ENCODE measurements at places on chromosomes 4 and X.

- no peak for DNase-seq
Observed at GRCh38 chr4:143341186-143341755, 4.6 kb downstream of the GAB1 start.

- DNase-seq, result no peak
Observed at GRCh38 chrX:24392709-24393108, 32.3 kb downstream of the SUPT20HL1 start.

DNA sequence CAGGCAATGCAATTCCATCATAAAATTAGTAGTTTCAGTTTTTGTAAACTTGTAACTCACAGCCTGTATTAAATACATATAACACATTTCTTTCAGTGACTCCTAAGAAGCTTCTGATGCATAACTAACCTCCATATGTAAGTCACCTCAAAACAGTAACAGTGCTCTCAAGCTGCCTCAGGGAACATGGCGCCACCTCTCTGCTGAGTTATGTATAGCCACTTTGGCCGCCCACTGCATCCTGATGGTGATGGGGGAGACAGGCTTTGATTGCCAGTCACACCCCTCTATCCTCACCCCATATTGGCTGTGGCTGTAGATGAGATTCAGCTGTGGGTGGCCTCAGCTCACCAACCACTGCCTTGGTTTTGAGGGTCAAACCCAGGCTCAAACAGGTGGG is 54.3 kb downstream of the LRBA start:
- no peak for DNase-seq

DNA sequence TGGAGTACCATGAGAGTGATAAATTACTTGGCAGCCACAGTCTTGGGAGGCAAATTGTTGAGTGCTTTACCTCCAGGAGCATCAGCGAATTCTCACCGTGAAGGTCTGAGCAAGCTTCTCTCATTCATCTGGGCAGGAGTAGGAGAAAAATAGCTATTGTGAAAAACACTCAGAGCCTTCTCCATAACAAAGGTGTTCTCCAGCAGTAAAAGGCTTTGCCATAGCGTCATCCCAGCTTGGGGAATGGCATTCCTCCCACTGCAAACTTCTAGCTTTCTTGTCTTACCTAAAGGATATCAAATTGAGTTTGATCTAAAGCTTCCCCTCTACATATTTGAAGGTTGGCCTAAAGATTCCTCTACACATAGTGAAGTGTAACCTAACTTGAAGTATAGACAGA is 29.8 kb upstream of the MAGEA11 start:
- DNase-seq, result no peak

DNA sequence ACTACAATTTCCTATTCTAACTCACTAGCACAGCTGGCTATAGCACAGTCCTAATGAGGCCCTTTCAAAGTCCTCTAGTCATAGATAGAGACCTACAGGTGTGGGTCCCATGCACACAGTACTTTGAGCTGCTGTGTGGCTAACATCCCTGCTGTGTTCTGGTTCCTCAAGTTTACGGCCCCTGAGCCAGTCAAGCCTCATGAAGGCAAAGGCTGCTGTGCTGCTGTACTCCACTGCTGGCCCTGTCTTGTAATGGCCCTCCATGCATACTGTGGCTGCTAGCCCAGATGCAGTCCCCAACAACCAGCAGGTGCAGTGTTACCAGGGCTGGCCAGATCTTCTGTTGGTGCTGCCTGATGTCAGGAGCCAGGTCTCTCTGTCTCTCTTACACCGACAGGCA is 23.4 kb upstream of the ENPEP start:
- DNase-seq, result no peak

DNA sequence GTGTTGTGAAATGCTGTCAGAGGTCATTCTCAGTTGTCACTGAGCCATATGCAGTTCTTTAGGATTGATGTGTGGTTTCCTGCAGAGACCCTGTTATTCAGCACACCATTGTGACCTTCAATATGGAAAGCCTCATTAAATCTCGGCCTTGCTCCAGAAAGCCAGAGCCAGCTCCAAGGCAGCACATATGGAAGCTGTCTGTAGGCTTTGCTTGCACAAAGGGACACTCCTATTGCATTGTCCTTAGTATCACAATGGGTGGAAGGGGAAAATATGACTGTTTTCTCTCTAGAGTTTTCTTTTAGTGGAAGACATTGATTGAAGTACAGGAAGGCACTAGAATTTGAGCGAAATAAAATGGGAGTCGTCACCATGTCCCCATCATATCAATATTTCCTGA is 179.0 kb downstream of the CEP135 start:
- DNase-seq, result no peak

- DNase-seq, result no peak
Observed at GRCh38 chr4:137651128-137651527, 118.8 kb upstream of the PCDH18 start.

- no peak for DNase-seq
Observed at GRCh38 chr4:3484057-3484973, 21.2 kb downstream of the DOK7 start.

- no peak for DNase-seq
Observed at GRCh38 chrX:109373468-109373867, 108.4 kb downstream of the GUCY2F start.

DNA sequence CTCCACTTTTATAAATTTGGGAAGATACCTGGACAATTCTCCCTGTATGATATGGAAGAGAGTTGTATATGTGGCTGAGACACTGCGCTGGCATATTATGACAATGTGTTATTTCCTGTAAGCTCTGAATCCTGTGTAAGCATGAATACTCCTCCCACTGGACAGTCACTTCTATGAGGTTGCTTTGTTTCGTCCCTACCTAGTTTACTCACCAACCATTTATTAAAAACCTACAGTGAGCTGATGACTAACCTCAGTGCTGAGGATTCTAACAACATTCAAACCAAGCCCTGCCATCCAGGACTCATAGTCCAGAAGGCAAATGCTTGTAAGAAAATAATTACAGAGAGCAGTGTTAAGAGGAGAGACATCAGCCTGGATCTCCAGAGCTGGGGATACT is 1632.9 kb upstream of the TENM3 start:
- DNase-seq, result no peak

- DNase-seq, result no peak
Observed at GRCh38 chr4:83489711-83490326, 4.9 kb upstream of the ABRAXAS1 start.

DNA sequence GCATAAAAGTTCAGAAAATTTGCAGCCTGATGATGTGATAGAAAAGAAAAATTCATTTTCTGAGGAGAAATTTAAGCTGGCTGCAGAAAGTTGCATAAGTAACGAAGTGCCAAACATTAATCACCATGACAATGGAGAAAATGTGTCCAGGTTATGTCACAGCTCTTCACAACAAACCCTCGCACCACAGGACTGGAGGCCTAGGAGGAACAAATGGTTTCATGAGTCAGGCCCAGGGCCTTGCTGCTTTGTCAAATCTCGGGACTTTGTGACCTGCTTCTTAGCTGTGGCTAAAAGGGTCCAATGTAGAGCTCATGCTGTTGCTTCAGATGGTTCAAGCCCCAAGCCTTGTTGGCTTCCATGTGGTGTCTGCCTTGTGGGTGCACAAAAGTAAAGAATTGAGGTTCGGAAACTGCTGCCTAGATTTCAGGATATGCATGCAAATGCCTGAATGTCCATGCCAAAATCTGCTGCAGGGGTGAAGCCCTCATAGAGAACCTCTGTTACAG is 527.4 kb downstream of the SH3BGRL start:
- DNase-seq, result no peak

DNA sequence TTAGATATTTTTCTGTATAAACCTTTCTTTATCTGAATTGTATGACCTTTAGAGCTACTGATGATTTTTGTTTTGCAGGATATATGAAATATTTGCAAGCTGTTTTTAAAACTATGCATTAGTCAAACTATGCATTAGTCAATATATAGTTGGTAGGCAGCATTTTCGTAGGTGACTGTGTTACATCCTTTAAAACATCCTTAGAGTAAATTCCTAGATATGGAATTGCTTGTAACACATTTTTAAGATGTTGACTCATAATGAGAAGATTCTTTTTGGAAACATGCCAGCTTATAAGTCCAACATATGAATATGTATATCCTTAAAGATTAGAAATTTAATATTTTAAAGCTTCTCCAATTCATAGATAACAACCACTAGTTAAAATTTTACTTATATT is 1768.5 kb downstream of the PCDH7 start:
- DNase-seq, result no peak

DNA sequence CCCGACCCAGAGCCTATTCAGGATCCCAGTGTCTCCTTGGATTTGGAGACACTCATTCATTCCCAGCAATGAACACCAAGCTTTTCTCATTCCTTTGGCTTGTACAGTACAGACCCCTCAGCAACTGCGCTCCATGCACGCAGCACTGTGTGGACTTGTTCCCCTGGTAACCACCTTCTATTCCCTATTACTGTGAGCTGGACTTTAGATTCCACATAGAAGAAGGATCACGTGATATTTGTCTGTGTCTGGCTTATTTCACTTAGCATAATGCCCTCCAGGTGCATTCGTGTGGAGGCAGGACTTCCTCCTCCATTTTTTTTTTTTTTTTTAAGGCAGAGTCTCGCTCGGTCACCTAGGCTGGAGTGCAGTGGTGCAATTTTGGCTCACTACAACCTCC is 106.4 kb downstream of the PHKA2 start:
- DNase-seq, result no peak

DNA sequence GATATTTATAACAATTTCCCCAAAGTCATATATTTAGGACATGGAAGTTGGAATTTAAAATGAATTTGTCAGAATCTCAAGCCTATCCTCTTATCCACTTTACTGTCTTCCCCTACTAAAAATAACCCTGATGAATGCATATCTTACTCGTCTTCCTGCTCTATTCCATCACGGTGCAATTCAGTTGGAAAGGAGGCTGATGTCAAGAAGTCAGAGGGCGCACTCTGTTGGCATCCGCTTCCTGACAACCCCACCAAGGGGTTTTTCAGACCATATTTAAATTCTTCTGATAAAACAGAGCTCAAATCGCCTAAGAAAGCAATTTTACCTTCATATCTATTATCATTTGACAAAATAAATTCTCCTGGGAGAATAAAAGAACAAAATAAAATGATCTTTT is 233.5 kb downstream of the ARHGAP24 start:
- DNase-seq, result no peak

DNA sequence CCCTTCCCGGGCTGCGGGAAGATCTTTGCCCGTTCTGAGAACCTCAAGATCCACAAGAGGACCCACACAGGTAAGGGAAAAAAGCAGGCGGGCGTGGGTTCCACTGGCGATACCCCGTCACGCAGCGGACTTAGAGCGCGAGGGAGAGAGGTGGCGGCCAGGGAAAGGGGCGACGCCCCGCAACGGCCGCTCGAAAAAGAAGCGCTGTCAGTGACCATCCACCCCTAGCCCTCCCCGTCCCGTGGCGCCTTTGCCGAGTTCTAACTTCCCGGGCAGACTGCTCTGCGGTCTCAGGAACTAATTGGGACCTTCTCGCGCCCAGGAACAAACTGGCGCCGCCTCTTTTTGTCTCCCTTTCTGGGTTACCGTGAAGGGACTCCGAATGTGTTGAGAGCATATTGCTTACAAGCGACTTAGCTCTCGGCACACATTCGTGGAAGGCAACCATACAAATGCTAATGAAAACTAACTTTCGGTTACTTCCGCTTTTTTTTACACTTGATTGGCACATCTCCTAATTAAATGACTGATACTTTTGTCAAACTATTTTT is 1.8 kb downstream of the ZIC3 start:
- DNase-seq, result no peak

GRCh38 chrX:9114245-9114644 is 80.3 kb upstream of the FAM9B start:
- no peak for DNase-seq

DNA sequence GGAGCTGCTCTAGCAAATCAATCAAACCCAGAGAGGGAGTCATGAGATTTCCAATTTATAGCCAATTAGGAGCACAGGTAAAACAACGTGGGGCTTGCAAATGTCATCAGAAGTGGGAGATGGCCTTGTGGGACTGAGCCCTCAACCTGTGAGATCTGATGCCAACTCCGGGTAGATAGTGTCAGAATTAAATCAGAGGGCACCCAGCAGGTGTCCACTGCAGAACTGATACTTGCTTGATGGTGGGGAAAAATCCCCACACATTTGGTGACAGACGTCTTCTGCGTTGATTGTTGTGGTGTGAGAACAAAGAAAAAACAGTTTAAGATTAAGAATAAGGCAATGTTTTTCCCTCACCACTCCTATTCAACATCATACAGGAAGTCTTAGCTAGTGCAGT is 1402.8 kb downstream of the RAPGEF2 start:
- no peak for DNase-seq

DNA sequence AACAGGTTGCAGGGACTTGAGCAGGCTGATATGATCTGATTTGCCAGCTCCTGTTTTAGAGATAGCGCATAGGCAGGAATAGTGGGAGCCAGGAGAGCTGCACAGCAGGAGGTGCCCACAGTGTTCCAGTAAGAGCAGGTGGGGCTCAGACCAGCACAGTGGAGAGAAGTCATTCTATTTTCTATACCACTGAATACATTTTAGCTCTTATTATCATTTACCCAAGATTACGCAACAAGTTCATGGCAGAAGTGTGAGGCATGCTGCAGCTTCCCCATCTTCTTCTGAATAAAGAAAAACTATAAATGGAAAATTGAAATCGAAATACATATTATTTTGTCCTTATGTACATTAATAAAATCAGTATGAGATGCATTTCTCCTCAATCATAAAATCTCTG is 114.7 kb upstream of the EDNRA start:
- no peak for DNase-seq

DNA sequence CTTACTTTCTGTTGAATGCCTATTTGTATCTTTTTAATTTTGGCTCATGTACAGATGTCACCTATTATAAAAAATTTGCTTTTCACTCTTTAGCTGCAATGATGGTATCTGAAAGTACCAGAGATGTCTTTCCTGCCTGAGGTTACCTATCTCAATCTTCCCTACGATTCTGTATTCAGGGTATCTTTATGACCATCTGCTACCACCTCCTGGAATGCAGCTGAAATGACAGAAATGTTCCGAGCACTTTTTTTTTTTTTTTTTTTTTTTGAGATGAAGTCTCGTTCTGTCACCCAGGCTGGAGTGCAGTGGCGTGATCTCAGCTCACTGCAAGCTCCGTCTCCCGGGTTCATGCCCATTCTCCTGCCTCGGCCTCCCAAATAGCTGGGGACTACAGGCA is 136.4 kb downstream of the REPS2 start:
- no peak for DNase-seq
